T-helper 9 cell (primary cell): ENCODE measurements at places on chromosomes 2 and 18.

- no peak for DNase-seq
Observed at GRCh38 chr2:24731923-24732322, 61.3 kb downstream of the PTRHD1 start.

DNA sequence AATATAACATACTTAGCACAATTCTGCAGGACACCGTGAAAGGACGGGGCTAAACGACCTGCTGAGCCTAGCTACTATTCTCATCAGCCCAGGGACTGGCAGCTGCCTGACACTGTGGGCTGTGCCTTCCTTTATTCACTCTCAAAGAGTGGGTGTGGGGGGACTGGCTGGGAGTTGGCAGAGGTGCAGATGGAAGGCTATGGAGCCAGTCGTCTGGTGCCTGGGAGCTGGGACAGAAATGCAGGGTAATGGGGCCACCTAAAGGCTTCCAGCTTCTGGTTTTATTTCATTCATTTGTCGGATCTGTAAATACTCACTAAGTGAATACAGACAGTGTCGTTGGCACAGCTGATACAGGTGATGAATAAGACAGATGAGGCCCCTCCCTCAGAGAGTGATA is 56.0 kb upstream of the NFU1 start:
- no peak for DNase-seq

DNA sequence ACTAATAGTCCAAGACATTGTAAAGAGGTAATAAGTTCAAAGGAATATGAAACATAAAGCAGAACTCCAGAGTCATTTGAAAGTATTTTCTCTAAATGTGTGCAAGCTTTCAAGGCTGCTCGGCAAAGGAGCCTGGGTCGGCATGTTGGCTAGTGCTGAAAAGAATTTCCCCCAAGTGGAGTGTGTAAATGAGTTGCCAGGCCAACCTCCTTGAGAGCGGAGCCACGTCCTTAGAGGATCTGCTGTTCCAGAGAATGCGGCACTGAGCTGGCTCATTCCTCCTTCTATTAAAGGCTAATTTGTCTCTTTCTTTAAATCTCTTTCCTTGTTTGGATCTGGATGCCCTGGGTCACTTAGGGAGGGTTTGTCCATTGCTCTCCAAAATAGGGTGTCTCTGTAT is 127.5 kb downstream of the RDH14 start:
- DNase-seq: no peak

- DNase-seq: no peak
Observed at GRCh38 chr2:172574965-172575364, 19.1 kb downstream of the PDK1 start.

DNA sequence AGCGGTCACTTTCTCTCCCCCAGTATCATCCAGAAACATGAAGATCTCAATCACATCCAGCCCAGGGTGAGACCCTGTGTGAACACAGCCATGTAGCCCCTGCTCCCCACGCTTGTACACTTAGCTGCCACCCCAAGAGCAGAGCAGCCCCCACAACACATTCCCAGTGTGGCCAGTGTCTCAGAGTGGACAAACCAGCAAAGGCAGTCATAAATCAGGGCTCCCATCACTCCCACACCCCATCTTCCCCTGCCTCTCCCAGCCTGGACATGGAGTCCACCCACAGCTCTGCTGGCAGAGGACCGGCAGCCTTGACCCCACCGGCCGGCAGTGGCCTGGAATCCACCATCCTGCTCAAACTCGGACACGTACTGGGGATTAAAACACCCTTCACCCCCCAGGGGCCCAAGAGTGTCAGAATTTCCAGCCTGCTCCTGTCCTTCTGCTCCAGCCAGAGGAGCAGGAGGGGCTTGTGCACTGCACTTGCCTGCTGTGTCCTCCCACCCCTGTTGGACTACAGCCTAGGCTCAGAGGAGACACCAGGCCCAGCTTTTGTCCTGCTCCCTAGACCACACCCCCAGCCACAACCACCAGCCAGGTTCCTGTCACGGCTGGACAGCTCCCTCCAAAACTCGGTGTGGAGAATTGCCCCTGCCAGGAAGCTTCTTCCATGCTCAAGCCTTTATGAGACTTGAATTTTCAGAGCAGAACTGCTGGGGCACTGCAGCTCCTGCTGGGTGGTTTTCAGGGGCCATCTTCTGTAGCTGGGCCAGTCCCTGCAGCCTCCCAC is 206.1 kb downstream of the SMAD2 start:
- no peak for DNase-seq

GRCh38 chr2:71524476-71524875 is 71.1 kb downstream of the DYSF start:
- no peak for DNase-seq
